H54 (cell line): ENCODE measurements at places on chromosomes 16 and 17.

GRCh38 chr16:85017151-85017550, 5.8 kb upstream of the ZDHHC7 start:
- DNase-seq, result no peak

DNA sequence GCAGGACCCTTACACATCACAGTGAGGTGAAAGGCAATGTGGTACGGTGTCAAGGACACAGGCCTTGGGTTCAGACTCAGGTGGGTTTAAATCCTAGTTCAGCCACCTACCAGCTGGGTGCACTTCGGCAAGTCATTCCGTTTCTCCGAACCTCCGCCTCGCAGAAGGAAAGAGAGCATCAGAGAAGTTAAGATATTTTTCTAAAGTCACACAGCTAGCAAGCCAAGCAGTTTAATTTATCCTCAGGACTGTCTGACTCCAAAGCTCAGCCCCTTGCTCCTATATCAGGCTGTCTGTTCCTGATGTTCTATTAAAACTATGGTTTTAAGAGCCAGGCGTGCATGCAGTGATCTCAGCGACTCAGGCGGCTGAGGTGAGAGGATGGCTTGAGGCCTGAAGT, 65.1 kb downstream of the GP2 start:
- DNase-seq, result no peak

DNA sequence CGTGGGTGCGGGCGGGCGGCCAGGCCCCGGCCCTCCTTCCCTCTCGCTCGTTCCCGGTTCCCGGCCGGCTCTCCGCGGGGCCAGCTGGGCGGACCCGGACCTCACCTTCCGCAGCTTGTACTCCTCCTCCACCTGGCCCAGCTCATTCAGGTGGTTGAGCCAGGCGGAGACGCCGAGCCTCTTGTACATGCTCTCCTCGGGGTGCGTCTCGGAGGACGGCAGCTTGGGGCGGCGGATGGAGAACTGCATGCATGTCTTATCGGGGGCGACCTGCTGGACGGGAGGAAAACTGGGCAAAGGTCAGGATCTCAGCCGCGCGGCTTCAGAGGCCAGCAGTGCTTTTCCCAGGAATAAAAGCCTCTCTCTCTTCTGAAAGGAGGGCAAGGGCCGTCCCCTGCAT, 85.4 kb downstream of the TBC1D16 start:
- DNase-seq, result no peak

DNA sequence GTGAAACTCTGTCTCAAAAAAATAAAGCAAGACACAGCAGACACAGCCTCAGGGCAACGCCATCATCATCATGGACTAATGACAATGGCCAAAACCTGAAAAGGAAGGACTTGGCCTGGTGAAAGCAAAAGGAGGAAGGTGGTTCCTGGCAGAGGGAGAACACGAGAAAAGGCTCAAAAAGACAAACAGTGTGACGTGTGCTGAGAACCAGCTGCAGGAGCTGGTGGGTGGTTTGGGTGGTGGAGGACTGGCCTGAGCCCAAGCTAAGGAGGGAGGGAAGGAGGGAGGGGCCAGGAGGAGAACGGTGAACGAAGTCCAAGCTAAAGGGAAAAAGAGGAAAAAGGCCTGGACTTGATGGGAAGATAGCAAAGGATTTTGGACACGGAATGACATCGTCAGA, 85.1 kb downstream of the SLC39A11 start:
- no peak for DNase-seq

DNA sequence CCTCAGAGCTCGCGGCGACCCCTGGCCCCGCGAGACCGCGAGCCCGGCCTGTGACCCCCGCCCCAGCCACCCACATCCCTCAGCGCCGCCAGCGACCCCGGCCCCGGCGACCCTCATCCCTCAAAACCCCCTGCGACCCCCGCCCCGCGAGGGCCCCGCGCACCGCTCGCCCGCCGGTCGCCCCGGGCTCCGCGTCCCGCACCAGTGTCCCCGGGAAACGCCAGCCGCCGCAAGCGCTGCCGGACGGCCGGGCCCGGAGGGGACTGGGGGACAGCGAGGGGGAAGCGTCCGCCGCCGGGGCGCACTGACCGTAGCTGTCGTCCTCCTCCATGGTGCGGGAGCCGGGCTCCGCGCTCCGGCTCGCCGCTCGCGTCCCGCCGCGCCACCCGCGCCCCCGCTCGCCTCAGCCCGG, at the start of gene CYTH1:
CYTH1 (minus strand) TSS at position 381 of the 412 bp plus-strand sequence; CDS start at position 331, 50 bp downstream.
- DNase-seq, result no peak

DNA sequence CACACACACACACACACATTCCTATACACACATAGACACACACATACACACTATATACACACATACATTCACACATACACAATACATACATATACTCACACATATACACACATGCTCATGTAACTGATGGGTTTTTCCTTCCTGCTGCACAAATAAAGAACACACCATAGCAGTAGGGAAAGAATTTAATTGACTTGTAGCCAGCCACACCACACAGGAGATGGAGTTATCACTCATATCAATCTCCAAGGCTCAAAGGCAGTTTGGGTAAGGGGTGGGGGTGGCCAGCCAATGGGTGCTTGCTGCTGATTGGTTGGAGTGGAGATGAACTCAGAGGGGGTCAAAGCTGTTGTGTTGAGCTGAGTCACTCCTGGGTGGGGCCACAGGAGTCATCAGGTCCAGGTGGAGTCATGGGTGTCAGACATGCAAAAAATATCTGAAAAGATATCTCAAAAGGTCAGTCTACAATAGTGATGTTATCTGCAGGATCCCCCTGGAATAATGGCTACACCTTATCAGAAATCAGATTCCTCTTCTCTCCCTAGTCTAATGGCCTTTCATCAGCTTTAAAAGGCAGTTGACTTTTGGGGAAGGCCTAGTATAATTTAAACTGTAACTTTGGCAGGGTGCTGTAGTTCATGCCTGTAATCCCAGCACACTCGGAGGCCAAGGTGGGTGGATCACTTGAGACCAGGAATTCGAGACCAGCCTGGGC, 46.1 kb downstream of the WSB1 start:
- peak; percentile 61 for DNase-seq

GRCh38 chr17:72539981-72540897, 419.4 kb downstream of the SOX9 start:
- peak; percentile 97 for DNase-seq

DNA sequence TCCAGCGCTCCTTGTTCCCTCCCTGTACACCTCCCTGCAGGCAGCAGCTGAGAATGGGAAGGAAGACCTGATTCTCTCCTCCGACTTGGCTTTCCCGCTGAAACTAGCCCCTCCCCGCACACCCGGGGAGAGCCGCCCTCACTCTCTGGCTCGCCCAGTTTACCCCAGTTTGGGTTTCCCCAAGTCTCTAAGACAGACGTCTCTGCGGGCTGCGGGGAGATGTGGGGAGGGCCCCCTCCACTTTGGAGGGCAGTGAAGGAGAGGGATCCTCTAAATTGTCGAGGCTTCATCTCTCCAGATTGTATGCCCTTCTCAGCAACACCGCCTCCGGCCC, 797 bp downstream of the GRB7 start:
- DNase-seq, result no peak

- DNase-seq, result no peak
Observed at GRCh38 chr16:51150165-51150887, 744 bp downstream of the SALL1 start.

GRCh38 chr17:73650140-73650539, 5.9 kb upstream of the SDK2 start:
- no peak for DNase-seq

GRCh38 chr16:79725051-79725450, 124.5 kb upstream of the MAF start:
- no peak for DNase-seq

DNA sequence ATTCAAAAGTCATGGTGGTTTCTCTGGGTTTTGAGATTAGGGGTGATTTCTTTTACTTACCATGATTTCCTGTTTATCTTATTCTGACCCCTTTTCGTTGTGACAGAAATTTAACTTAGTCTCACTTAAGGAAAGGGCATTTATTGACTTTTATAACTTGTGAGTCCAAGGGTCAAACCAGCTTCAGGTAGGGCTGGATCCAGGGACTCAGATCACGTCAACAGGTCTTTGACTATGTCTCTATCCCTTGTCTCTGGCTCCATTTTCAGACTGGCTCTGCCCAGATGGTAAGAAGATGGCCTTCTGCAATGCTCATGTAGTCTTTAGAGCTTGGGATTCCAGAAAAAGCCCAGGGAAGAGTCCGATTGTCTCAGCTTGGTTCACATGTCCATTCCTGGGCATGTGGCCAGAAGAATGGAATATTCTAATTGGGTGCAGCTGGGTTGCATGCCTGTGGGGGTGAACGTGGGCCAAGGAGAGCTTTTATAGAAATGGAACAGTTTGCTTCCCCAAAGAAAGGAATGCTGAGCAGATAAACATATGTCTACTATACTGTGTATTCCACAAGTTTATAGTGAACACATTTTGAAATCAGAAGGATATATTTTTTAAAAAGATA, 13.4 kb downstream of the USP43 start:
- no peak for DNase-seq

- no peak for DNase-seq
Observed at GRCh38 chr17:58595194-58595792, 80.9 kb upstream of the MTMR4 start.

GRCh38 chr16:89431158-89431584, 59.2 kb downstream of the ANKRD11 start:
- DNase-seq, result no peak

DNA sequence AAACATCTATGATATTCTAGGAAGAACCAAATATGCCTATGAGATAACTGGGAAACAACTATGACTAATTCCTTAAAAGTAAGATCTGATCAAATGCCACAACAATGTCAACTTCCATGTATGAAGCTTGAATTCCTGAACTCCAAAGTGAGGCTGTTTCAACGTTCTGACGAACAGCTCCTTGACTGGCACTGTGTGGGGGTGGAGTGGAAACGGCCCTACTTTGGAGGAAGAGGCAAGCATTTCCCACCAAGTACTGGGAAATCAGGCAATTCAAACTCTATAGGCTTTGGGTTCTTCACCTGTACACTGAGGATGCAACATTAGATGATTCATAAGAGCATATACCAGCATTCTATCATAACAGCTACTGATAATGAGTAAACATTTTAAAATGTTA, 187.2 kb downstream of the CDK5R1 start:
- no peak for DNase-seq

DNA sequence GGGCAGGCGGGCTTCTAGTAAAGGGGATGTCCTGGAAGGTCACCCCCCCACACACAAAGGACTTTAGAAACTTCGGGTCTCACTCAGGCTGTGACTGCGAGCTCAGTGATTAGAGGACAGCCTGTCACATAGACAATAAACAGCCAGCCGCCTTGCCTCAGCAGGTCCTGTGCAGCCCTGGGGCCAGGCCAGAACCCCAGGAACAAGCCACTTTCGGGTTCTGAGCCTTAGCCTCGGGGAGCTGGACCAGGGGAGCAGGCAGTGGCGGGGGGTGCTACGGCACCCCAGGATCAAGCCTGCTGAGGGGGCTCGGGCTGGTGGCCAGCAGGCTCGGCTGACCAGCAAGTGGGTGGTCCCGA, 1.1 kb downstream of the GAS7 start:
- DNase-seq, result no peak

DNA sequence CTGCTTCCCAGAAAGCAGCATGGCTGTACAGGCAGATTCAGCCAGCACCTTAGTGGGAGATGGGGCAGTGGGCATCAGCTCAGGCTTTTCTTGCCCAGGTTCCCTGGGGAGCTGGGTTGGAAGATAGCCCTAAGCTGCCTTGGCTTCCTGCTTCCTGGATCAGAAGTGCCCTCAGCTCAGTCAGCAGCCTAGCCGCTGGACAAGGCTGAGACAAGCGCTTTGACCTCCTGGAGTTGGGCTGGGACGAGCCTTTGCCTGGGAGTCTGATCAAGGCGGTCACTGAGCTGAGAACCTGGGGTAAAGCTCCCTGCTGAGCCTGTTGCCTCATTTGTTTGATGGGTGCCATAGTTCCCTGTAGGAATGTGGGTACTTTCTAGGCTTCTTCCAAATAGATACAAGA, 190.0 kb downstream of the RAB11FIP4 start:
- no peak for DNase-seq

- DNase-seq, result no peak
Observed at GRCh38 chr16:70723740-70724145, 37.9 kb upstream of the MTSS2 start.

DNA sequence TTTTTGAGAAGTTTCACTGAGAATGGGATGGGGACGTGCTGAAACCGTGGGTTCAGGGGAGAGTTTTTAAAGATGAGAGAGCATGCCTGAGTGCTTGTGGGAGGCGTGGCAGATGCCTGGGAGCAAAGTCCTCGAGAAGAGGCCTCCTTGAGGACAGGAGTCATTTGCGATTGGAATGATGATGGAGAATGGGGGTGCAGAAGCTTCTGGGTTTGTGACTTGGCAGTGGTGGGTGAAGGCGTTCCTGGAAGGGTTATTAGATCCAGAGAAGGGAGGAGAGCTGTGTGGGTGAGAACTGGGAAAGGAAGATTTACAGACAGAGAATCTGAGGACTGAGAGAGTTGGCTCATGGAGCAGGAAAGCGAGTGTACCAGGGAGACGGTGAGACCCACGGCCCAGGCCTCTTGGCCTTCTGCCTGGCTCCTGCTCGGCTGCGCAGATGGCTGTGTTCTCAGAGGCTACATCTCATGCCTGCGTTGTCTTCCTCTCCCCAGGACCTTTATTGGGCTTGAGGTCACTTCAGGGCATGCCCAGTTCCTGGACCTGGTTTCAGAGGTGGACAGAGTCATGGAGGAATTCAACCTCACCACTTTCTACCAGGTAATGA, 8.6 kb upstream of the MMP15 start:
- DNase-seq, result no peak

GRCh38 chr16:89197033-89197632, 3.2 kb downstream of the SLC22A31 start:
- DNase-seq, result no peak

- DNase-seq, result no peak
Observed at GRCh38 chr16:59880611-59881010, 1146.5 kb upstream of the GOT2 start.

- no peak for DNase-seq
Observed at GRCh38 chr16:67409631-67410030, 6.6 kb downstream of the ZDHHC1 start.

- no peak for DNase-seq
Observed at GRCh38 chr16:23031508-23032098, 117.6 kb downstream of the USP31 start.

GRCh38 chr16:23148513-23149266, 562 bp downstream of the USP31 start:
- no peak for DNase-seq

- DNase-seq, result no peak
Observed at GRCh38 chr16:26598998-26599784, 467.5 kb upstream of the C16orf82 start.

GRCh38 chr17:17681187-17681743, at the start of gene RAI1:
RAI1 (plus strand) TSS chr17:17681458; CDS start chr17:17792949, 111,491 bp downstream.
- DNase-seq, result peak; percentile 93

DNA sequence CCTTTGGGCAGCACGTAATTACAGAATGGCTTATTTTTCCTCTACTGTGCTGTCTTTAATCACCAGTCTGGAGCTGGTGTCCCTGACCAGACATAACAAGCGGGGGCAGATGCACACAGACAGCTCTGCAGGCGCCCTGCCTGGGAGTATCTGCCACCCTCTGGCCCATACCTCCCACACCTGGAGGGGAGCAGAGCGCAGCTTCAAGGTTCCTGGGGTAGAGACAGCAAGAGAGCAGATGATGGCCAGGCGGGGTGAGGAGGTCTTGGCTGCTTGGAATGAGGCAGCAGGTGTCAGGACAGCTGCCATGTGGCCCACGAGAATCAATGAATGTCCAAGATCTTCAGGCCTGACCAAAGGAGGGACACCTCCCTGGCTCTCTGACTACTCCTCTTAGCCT, 23.8 kb downstream of the TMEM94 start:
- DNase-seq, result no peak

- DNase-seq, result no peak
Observed at GRCh38 chr16:77647726-77648125, 74.6 kb upstream of the NUDT7 start.
